Foreskin keratinocyte (primary cell): ENCODE measurements at places on chromosomes 3 and 15.

GRCh38 chr3:179402963-179403362 lies 48.3 kb downstream of the GNB4 start:
- no peak for DNase-seq

GRCh38 chr3:38835939-38836338 lies 19.9 kb upstream of the SCN10A start:
- DNase-seq: no peak

GRCh38 chr3:52395503-52395865 lies 49.4 kb downstream of the SEMA3G start:
- no peak for DNase-seq

GRCh38 chr3:16840101-16840424 lies 44.7 kb upstream of the PLCL2 start:
- DNase-seq: peak; percentile 42

- DNase-seq: no peak
Observed at GRCh38 chr3:50317300-50317699, 5.2 kb downstream of the HYAL2 start.

DNA sequence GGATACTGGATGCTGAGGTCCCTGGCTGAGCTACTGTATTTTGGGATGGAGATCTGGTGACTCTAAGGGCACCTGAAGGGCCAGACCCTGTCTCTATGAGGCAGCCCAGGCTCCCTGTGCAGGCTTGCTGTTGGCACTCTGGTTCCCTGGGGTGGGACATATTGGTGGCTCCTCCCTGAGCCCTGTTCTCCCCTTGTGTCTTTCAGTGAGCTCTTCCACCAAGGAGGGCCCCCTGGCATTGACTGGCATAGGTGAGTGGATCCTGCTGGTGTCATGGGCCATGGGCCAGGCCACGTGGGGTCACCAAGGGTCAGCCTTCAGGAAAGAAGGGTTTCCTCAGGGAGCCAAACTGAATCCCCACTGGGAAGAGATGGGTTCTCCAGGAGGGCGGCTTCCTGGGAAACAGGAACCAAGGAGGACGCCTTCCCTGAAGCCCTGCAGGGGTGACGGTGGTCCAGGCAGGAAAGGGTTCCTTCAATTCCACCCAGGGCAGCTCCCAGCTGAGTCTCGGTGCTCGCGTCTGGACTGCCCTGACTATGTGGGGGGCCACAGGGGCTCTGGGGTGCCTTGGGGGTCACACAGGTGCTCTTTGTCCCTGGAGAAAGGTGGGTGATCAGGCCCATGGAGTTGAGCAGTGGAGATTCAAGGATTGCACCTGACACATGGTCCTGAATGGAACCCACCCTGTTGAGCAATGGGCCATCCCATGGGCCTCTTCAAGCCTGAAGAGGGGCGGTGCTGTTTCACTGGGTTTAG lies 220.4 kb downstream of the SNRPN start:
- no peak for DNase-seq

GRCh38 chr3:81744366-81744765 lies 17.1 kb downstream of the GBE1 start:
- DNase-seq: peak; percentile 75

DNA sequence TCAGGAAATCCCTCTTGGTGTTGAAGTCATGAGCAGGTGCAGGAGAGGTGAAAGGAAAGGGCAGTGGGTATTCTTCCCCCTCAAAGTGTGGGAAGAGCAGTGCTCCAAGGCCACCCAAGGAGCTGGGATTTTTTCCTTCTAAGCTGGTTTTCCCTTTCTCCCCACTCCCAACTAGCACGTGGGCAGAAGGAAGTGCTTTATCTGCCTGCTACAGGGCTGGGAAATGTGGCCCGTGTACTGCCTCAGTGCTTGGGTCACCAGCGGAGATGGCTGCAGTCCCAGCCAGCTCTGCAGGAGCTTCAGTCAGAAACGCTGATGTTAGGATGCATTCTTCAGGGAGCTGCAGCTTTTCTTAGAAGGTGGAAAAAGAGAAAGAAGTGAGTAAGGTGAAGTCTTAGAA lies 99.2 kb downstream of the CACNA1D start:
- DNase-seq: no peak

GRCh38 chr3:151864423-151865101 lies 8.9 kb upstream of the SUCNR1 start:
- DNase-seq: peak; percentile 64

- DNase-seq: no peak
Observed at GRCh38 chr15:56831467-56832005, 86.9 kb upstream of the TCF12 start.

GRCh38 chr3:9743548-9743947 lies 6.2 kb upstream of the OGG1 start:
- DNase-seq: no peak

DNA sequence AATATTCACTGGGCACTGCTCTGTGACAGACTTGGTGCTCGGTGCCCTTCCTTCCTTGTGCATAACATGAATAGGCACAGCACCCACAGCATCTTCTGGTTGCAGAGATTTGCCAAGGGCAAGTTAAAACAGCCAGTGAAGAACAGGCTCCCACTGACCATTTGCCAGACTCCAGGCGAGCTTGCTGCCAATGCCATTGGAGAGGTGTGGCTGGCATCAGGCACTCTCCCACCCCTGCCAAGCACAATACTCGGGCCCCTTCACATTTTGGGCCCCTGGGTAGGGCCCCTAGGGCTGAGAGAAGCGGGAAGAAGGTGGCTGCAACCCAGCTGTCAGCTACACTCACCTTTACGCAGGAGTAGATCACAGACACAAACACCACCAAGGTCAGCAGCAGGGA lies 112.1 kb downstream of the SEC22A start:
- DNase-seq: no peak

GRCh38 chr3:168844472-168844871 lies 748.7 kb upstream of the GOLIM4 start:
- DNase-seq: no peak

- peak; percentile 12 for DNase-seq
Observed at GRCh38 chr3:88003115-88003755, 55.6 kb downstream of the CGGBP1 start.

DNA sequence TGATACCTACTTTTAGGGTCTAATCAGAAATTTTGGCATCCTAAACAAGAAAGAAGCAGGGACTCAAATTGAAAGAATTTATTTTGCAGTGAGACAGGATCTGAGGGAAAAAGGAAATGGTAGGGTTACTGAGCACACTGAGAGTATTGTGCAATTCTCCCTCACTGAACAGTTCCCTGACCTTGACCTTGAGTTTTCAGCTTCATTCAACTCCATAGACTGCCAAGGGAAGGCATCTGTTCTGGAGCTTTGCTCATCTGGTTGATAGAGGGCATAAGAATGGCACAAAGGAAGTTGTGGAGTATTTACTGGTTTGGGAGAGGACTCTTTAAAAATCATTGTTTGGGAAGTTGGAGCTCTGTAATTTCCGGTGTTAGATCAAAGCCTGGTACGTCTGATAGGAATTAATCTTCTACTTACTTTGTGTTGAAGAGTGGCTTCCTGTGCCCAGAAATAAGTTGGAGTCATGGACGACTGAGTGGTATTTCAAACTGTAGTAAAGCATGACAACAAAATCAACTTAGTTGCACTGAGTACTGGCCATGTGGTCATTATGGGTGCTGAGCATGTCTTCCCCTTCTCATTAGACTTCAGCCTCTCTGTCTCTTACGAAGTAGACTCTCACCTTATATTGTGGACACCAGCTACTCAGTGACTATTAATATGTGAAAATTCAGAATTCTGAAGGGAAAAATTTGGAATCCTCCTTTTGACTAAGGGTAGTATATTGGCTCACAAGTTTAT lies 40.8 kb downstream of the CLDN1 start:
- DNase-seq: no peak

- no peak for DNase-seq
Observed at GRCh38 chr15:66873856-66874255, 171.8 kb downstream of the SMAD6 start.

DNA sequence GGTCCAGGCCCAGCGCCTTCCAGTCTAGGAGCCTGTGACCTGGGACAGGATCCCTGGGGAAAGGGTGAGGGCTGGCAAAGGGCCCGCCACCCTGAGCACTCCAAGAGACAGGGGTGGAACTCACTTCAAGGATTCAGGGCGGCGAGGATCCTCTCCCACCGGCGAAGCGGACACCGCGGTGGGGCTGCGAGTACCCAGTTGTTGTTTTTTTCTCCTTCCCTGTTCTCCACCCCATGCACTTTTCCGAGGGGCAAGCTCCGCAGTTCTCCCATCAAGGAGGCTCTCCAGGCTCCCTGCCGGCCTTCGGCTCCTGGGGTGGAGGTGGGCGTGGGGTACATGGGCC lies 387 bp upstream of the PAQR5 start:
- DNase-seq: no peak
